ENCODE measurements at places on chromosomes 3 and 15.

DNA sequence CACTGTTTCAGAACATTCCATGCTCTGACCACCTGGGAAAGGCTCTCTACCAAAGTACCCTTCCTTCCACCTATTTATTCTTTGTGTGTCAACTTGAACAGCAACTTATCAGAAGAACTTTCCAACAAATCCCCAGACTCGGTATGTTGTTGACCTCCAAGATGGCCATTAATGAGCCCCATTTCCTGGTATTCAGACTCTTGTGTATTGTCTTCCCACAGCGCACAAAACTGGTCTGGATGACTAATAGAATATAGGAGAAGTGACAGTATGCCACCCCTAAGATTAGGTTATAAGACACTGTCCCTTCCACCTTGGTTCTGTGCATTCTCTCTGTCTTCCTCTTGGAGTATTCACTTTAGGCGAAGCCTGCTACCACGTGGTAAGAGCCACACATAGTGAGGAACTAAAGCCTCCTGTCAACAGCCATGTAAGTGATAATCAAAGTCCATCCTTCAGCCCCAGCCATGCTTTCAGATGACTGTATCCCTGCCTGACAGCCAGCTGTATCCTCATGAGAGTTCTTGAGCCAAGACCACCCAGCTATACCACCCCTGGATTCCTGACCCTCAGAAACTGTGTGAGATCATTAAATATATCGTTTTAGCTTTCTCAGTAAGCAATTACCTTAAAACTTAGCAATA lies 481.7 kb downstream of the MAGI1 start:
- DNase-seq, result no peak

- no peak for DNase-seq
Measured at GRCh38 chr15:48913141-48913540, 35.2 kb downstream of the EID1 start.

- DNase-seq, result no peak
Measured at GRCh38 chr15:80662757-80663553, 32.2 kb upstream of the ABHD17C start.

DNA sequence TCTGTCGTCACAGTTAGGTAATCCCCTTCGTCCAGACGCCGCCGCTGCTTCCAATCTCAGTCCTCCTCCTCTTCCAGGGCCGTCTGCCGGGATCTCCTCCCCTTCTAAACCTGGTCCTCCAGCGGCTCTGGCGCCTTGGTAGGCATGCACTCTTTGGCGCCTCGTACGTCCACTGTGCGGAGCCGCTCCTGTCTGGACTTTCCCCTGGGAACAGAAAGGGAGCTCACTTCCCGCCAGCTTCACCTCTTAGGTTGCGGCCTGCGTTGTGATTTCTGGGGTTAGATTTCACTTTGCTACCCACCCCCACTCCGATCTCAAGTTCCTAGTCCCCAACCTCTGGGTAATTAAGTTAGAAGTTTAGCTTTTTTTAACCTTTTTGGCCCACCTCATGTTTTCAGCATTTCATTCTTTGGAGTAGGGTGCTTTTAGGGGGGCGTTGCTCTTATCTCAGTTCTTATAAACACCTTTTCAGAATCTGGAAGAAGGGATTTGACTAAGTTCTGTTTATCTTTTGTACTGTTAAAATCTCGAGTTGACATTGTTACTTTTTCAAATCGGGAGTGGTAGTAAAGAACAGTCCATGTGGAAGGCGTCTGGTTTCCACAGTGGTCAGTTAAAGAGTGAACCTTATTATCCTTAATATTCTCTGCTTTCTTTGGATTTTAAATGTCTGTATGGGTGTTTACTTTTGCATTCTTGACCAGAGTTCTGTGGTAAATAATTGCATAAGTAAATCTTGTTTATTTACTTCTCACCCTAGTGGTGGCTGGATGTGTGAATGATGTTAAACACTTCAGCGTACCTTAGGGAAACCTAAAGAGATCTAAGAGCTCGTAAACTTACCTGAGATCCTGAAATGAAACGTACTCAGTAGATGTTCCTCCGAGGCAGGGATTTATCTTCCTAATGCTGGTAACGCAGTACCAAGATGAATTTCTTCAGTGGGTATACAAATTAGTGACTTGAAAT lies 611 bp downstream of the CTDSPL2 start:
- DNase-seq, result no peak

- no peak for DNase-seq
Measured at GRCh38 chr3:17473761-17474160, 268.7 kb downstream of the TBC1D5 start.

DNA sequence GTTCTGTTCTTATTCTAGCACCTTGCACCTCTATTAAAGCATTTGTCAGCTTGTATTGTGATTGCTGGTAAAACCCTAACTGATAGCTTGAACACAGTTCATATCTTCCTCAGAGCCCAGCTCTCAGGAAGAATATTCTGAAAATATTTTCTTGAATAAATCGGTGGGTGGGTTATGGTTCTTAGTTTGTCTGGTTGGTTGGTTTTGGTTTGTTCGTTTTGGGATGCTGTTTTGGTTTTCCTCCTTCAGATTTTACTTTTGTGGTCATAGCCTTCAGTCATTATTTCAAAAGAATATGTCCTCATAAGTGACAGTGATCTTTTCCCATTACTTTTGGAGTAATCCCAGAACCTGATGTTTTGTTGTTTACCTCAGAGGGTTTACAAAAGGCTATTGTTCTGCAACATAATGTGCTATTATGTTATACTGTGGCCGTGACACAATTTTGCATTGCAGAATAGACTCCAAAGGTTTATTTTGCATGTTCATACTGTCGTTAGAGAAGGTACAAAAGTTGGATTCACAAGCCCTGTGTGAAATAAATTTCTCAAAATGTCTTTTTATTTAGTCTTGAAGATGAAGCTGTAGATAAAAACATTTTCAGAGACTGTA lies 2.7 kb upstream of the TMEM87A start:
- no peak for DNase-seq

DNA sequence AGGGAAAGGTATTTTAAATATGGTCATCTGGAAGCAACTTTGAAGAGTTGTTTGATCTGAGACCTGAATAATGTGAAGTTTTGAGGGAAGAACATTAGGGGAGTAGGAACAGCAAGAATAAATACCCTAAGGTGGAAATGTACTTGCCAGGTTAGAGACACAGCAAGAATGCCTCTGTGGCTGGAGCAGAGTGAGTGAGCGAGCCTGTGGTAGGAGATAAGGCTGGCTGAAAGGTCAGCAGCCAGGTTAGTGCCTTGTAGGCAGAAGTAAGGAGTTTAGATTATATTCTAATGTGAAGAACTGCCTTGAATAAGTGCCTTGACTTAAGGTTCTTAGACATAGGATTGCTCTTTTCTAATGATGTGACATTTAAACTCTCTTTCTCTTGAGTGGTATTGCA lies 18.3 kb downstream of the LRRC49 start:
- no peak for DNase-seq

GRCh38 chr15:83164111-83164770 lies 43.4 kb downstream of the HDGFL3 start:
- DNase-seq, result no peak

GRCh38 chr3:60730371-60730770 lies 520.9 kb downstream of the FHIT start:
- no peak for DNase-seq

DNA sequence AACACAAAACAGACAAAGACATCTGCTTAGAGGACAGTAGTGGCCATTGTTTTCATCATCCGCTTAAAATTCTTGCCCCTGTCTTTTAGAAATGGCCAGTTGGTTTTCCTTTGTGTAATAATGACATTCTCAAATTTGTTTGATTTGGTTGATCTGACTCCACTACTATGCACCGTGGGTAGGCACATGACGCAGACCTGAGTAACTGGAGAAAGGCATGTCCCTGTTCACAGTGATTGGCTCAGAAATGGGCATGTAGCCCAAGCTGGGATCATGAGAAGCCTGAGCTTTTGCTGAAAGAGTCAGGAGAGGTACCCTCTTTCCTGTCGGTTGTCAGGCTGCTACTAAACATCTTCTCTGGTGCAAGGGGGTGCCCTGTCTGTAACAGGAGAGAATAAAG lies 36.6 kb upstream of the MAGI1 start:
- DNase-seq, result no peak

- peak; percentile 27 for DNase-seq
Measured at GRCh38 chr3:122609798-122610559, 32.5 kb downstream of the PARP15 start.

DNA sequence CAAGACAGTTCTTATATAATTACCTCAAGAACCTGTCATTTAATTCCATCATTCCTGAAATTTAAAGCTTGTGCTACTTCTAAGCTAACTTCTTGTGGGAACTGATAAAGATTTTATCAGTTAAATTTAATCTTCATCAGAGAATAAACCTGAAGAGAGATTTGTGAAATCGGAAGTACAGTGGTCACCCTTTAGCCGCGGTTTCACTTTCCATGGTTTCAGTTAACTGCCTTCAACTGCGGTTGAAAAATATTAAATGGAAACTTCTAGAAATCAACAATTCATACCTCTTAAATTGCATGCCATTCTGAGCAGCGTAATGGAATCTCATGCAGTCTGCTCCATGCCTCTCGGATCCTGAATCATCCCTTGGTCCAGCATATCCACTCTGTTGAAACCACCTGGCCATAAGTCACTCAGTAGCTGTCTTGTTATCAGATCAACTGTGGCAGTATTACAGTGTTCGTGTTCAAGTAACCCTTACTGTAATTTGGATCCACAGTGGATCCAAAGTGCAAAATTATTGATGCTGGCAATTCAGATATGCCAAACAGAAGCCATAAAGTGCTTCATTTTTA lies 626.1 kb downstream of the CADM2 start:
- no peak for DNase-seq

DNA sequence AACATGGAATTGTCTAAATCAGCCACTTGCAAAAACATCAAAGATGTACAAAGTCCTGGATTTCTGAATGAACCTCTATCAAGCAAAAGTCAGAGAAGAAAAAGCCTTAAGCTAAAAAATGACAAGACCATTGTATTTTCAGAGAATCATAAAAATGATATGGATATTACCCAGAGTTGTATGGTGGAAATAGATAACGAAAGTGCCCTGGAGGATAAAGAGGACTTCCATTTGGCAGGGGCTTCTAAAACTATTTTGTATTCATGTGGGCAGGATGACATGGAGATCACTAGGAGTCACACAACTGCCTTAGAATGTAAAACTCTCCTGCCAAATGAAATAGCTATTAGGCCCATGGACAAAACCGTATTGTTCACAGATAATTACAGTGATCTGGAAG lies 29.3 kb downstream of the KNL1 start:
- no peak for DNase-seq

DNA sequence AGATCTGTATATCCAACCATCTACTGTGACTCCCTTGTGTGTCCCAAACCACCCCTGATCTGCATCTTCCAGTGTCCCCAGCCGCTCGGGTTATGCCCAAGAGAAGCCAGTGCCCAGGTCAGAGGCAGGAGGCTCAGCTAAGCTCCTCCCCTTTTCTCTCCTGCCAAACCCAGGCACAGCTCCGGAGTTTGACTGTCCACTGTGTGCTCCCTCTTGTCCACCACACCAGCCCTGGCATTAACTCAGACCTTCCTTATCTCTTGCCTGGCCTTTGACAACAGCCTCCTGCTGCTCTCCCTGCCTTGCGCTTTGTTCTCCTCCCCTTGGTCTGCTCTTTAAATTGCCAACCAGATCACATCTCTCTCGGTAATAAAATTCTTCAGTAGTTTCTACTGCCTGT lies 39.3 kb downstream of the DGKG start:
- no peak for DNase-seq

DNA sequence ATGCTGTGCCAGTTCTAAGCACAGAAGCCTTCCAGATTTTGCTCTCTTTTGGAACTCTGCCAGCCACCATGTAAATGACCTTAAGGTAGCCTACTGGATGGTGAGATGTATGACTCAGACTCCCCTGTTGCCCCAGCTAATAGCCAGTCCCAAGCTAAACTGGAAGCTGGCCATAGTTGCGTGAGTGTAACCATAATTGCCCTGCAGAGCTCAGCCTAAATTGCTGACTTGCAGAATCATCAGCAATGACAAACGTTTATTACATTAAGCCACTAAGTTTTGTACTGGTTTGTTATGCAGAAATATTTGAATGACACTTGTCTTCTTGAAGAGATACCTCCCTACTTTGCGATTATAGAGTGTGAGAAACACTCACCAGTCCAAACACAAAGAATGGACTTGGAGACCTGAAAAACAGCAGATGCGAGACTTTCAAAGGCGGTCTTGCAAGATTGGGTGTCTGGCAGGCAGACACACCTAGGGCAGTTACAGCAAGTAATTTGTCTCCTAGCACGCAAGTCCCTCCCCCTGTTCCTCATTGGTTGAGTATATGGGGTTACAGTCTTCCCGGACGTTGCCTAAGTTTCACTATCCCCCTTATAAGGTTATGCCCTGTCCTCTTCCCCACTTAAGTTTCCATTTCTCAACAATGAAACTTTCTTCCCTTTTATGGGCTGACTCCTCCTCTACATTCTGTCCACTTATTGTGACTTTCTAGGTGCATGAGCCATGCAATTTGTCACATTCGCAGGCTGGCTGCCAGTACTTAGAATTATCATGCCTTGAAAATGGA lies 83.6 kb upstream of the XCR1 start:
- DNase-seq, result no peak

GRCh38 chr3:161273589-161274218 lies 52.6 kb downstream of the NMD3 start:
- DNase-seq, result peak; percentile 38

DNA sequence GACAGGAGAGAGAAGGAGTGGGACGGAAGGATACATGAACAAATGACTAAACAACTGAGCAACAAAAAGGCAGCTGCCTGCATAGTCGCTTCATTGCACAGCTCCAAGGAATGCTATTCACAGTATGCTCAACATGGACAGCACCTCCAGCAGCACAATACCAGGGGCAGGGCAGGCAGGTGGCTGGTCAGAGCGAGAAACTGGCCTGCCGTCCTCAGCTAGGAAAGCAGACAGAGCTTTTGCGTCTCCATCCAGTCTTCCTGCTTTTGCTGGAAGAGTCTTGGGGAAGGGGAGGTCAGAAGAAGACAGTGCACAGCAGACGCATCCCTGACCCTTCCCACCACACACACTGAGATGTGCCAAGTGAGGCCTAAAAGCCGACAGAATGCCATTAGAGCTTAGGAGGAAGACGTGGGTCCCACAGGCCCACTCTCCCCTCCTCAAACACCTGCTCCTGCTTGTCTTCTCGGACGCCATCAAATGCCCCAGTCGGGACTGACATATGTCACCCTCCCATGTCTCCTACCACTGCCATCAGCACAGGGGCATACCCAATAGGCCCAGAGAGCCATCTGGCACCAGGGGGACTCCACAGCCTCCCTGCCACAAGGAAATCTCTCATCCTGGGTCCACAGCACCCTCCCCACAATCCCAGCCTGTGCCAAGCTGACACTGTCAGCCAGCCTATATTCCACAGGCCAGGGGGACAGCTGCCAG lies 3.9 kb downstream of the RAB6B start:
- DNase-seq, result no peak
